Activated naive CD4-positive, alpha-beta T cell treated with anti-CD3 and anti-CD28 coated beads, Interleukin-2, amount 10 ng/mL, durations not matched to agents 7 days and 5 days (primary cell): ENCODE measurements at places on chromosomes 3 and 15.
A peak's percentile ranks its signal among the peaks of the same experiment; 100 is the strongest.

DNA sequence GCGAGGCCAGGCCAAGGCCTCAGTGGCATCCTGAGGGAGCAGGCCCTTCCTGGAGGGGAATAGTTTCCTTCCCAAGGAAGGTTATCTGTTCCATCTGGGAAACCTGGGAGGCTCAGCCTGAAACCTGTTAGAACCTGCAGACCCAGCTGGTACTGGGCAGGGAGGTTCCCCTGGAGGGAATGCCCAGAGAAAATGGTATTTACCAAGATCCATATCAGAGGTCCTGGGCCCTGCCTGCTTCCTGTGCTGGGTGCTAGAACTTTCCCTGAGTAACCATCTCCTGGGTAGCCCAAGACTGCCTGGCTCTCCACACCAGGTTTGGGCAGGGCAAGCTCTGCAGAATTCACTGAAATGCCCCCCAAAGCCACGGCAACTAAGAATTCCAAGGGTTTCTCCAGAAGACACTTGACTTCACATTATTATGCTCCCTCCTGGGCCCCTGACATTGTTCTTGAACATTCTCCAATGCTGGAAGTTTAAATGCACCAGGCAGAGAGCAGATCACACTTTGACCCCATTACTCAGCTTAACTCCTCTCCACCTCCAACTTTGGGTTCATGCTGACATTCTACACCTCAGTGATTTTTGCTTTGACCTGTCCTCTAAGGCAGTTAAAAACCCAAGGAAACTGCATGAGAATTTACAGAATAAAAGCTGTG is 2.0 kb downstream of the CA12 start:
- no peak for DNase-seq

DNA sequence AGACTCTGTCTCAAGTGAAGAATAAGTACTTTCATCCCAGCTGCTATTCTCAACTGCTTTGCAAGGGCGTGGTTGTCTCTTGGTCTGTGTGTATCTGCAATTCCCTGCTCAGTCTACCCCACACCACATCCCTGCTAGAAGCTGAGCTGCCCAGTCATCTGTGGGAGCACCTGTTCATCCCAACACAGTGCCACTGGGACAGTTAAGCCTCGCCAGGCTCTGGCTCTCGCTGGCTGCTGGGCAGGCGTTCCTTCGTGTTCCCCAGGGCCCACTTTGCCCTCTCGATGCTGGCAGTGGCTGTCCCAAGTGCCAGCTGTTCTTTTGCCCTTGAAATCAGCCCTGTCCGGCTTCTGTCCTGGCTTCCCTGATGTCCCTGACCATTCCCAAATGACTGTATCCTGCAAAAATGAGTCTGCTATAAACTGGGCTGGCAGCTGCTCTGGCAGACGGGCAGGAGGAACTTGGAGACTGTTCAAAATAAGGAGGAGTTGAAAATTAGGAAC is 91.6 kb upstream of the KLHL25 start:
- DNase-seq = no peak

- no peak for DNase-seq
These were observed 10.9 kb upstream of the PXK start for GRCh38 chr3:58321791-58322190.

- DNase-seq = no peak
These were observed 105.8 kb upstream of the GAP43 start for GRCh38 chr3:115517457-115518050.

GRCh38 chr3:158823426-158823825 is 21.6 kb downstream of the MFSD1 start:
- DNase-seq = no peak

DNA sequence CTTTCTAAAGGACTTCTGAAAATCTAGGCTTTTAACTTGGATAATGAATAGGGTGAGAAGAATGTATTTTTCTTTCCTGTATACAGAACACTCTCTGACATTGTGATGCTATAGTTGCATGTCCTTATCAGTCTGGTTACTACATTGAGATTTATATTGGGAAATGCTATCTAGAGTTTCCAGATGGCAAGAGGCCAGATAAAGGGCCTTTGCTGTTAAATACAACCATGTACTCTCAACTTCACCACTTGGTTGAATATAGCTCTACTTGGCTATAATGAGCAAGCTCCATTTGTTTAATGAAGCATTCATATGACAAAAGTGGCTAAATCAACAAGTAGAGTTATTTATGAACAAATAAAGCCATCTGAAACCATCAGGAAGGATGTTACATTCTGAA is 91.0 kb downstream of the IGSF11 start:
- DNase-seq = no peak

DNA sequence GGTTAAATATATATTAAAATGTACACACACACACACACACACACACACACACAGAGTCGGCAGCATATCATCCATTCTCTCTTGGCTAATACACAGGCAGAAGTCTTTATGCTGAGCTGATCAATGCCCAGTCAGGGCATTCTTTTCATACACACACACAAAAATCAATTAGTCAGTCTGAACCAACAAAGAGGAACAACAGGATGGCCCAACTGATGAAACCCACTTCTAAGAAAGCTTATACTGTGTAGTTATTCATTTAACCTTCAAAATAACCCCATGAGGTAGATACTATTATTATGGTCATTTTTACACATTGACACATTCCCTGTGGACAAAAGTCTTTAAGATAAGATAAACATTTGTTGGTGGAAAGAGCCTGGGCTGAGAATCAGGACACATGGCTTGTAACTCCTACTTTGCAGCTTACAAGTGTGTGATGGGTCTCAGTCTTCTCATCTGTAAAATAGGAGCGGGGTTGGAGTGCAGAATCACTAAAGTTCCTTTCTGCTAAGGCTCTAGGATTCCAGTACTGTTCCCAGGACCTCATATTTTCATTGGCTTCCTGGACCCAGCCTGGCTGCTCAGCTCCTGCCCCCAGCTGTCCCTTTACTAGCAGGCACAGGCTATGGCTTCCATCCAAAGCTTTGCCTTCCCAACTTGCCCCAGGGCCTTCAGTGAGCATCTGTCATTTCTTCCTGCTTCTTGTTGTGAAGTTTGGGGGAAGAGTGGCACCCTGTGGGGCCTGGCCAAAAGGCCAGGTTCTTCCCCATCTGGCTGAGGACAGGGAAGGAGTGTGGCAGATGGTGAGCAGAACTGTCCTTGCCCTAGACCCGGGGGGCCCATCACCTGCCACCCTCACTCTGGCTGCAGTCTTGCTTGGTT is 27.2 kb upstream of the GLCE start:
- no peak for DNase-seq

DNA sequence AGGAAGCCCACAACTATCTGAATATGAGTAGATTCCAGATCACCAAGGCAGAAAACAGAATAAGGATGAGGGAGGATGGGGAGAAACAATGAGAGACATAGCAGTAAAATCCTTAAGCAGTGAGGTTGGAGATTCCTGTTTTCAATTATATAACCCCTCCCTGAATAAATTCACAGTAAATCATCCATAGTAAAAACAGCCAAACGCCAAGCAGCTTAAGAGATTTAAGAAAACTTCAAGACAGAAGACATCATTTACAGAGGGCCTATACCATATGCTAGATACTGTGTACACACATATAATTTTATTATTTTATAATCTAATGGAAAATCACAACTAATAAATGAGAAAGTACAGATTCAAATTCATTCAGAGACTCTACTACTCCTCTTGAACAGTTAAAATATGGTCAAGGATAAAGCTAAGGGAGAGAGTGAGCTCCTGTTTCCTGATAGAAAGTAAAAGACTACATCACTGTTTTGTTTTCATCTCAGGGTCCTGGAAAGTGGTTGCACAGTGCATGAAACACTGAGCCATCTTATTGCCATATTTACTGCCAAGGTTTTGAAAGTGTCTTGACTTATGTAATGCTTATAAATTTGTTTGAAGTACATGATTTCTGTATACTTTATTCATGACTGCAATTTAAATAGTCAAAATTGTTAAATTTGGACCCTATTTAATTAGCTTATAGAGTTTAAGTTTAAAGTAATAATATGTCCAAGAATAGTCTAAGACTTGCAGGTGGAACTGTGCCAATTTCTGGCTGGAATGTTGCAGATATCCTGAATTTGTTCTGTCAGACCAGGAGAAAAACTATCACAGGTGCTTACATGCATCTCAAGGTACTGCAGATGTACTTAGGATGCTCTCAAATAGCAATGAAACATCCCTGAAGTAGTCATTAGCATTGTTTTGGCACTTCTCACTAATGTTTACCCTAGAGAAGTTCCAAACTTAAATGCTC is 141.4 kb downstream of the TBL1XR1 start:
- DNase-seq = no peak

GRCh38 chr3:170632780-170633179 is 46.9 kb upstream of the SLC7A14 start:
- no peak for DNase-seq

DNA sequence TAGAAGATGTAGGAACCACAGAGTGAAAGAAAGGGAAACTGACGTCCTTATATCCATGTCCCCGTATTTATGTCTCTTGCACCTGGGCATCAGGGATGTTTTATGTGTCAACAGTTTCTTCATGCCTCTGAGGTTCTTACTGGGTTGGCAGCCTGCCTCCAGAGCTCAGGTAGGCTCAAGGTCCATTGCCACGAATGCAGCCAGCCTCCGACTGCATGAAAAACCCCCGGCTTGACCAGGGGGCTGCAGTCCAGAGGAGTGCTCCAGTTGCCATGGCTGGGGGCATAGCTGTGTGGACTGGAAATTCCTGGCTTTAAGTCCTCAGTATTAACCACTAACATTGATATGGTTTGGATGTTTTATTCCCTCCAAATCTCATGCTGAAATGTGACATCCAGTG is 2.8 kb upstream of the CSPG5 start:
- DNase-seq = no peak

GRCh38 chr3:194781617-194782016 is 95.9 kb downstream of the FAM43A start:
- no peak for DNase-seq

GRCh38 chr3:17135696-17136095 is 250.9 kb downstream of the PLCL2 start:
- DNase-seq = peak; percentile 7

GRCh38 chr15:31279221-31280045 is 47.2 kb upstream of the KLF13 start:
- no peak for DNase-seq

- DNase-seq = no peak
These were observed 119.6 kb downstream of the PGPEP1L start for GRCh38 chr15:98887976-98888375.

DNA sequence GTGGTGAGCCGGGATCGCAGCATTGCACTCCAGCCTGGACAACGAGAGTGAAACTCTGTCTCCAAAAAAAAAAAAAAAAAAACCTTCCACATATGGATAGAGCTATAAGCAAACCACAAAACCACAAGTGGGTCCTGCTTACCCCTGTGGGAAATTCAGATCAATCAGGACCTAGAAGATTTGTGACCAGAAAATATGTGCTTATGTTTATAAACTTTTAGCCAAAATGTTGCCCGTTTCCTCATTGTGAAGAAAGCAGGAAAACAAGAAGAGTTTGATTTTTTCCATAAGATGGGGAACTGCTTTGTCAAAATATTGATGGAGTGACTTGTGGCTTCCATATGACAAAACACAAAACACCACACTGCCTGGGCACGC is 3.4 kb upstream of the SLC25A38 start:
- no peak for DNase-seq

DNA sequence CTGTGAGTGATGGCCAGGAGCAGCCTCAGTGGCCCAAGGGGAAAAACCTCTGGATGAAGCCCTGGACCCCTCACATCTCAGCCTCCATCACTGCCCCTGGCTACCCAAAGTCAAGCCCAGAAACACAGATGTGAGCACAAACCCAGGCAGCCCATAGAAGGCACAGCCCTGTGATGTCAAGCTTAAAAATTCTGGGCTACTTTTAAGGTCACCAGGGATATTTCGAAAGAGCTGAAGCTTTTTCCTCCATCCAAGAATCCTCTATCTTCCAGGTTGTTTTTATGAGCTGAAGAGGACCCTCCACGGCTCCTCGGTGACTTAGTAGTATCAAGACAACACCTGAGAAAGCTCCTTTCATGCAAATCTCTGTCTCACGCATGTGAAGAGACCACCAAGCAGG is 11.5 kb downstream of the LIPC start:
- no peak for DNase-seq

- no peak for DNase-seq
These were observed 1.0 kb downstream of the LRRC28 start for GRCh38 chr15:99252326-99252725.

DNA sequence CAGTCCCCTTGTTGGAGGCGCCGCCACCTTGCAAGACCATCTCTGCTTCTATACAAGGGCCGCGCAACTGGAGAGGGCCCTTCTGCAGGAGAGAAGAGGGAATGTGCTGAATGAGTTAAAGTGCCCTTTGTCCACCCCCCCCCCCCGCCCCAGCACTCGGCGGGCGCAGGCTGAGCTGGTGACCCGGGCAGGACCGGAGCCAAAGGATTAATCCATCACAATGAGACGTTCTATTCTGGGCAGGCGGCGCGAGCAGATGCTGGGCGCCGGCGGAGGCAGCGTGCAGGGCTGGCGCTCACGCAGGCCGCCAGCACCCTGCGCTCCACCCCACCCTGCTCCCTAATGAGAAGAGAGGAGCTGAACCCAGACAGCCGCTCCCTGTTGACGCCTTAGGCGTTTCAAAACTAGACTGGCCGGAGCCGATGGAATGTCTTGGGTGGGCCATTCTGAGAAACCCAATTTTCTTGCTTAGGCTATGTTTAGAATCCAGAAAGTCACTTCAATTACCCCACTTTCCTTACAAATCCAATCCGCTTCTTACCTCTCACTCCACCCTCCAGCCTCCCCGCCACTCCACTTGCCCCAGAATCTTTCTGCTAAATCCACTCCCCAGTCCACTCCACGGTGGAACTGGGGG is 32.9 kb downstream of the GJD2 start:
- DNase-seq = no peak

DNA sequence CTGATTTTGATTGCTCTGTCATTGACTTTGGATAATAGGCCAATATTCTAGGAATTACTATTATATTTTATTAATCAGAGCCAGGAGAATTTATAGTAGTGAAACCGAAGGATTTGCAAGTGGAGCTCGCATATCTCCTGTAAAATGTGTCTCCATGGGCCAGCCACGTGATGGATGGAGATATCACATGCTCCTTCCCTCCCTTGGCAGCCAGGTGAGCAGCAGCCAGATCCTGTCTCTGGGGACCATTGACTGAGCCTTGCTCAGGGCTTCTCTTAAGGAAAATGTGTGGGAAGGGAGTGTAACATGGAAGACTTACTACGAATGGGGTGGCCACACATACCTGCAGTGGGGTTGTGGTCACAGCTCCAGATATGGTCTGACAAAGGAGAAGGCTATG is 144.7 kb upstream of the RGMA start:
- no peak for DNase-seq

DNA sequence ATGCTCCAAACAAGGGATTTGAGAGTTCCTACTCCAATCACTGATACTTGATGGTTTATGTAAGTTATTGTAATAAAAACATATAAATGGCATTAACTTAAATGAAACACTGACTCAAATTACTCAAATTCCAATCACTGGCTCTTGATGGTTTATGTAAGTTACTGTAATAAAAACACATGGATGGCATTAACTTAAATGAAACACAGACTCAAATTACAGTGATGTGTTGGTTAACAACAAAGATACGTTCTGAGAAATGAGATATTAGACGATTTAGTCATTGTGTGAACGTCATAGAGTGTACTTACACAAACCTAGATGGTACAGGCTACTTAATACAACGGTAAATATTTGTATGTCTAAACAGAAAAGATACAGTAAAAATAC is 6.6 kb downstream of the MOBP start:
- DNase-seq = no peak
